ENCODE measurements at places on chromosomes 11 and 22.
A peak's percentile ranks its signal among the peaks of the same experiment; 100 is the strongest.

GRCh38 chr22:44274918-44275630, 37.7 kb downstream of the SHISAL1 start:
- no peak for DNase-seq

DNA sequence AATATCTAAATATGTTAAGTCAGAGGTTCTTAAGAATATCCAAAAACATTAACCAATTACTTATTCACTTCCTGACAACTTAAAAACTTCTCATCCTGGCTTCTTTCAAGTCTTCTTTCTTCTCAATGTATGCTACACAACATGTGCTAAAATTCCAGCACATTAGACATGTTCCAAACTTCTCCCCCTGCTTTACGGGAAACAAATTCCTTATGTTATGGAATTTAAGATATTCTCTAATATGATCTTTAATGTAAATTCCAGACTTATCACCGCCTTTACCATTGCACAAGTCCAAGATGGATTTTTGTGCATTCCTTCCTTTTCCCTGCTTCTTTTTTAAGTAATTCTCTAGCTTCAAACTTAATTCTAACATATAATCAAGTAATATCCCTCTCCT, 964.5 kb upstream of the CHORDC1 start:
- no peak for DNase-seq

DNA sequence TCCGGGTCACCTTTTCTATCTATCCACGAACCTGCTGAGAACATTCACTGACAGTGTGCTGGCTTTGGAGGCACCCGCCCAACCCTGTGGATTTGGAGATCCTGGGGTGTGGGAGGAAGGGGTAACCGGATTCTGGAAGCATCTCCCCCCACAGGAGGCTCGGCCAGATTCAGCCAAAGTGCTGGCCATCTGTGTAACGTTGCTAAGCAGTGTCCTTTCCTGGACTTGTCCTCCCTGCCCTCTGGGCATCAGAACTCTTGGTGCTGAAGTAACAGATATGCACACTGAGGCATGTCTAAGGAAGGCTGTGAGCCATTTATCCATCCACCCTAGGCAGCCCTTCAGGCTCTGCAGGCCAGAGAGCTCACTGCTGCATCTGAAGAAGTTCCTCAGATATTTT, 85.7 kb downstream of the SNX19 start:
- no peak for DNase-seq

GRCh38 chr22:31651664-31652063, 10.4 kb downstream of the PISD start:
- no peak for DNase-seq

DNA sequence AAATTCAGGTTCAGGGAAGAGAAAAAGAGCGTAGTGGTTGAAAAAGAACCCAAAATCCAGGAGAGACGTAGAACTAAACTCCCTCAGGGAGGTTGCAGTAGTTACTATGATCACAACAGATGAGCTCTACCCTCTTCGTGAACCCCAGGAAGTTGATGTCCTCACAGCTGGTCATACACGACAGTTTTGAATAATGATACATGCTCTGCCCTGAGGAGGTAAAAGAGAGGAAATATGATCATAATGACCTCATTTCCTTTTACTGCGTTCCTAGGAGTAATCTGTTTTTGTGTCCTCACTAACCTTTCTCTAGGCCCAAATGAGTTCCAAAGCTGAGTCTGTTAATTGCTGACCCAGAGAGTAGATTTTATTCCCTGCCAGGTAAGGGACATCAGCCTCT, 1.3 kb downstream of the PATE2 start:
- no peak for DNase-seq

DNA sequence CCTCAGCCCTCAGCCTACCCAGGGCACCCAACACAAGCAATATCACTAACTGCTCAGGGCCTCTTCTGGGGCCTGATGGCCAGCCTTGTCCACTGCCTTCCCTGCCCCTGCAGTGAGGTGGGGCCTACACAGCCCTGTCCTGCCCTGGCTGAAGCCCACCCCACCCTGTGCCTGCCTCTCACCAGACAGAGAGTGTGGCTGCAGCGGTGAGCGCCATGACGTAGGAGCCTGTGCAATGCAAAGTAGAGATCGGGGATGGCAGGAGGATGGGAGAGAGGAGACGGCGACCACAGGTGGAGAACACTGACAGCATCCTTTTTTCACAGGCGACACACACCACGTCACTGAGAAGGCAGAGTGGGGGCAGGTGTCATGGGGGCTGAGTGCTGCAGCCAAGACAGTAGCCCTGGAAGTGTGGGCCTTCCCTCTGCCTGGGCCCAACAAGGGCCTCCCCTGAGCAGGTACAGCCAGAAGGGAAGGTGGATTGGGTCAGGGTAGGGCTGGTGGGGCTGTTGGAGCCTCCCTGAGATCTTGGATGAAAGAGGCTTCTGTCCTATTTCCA, 65.3 kb upstream of the CLTCL1 start:
- no peak for DNase-seq

GRCh38 chr22:33296941-33297340, 238.8 kb upstream of the SYN3 start:
- DNase-seq: no peak

GRCh38 chr22:32204040-32204855, 625 bp downstream of the RFPL2 start:
- DNase-seq: peak; percentile 15

GRCh38 chr22:35306350-35306967, 6.8 kb downstream of the TOM1 start:
- DNase-seq: no peak

- DNase-seq: no peak
These were observed 688 bp downstream of the SERPING1 start for GRCh38 chr11:57597916-57598830.

GRCh38 chr11:123480290-123480815, 50.3 kb downstream of the GRAMD1B start:
- no peak for DNase-seq

DNA sequence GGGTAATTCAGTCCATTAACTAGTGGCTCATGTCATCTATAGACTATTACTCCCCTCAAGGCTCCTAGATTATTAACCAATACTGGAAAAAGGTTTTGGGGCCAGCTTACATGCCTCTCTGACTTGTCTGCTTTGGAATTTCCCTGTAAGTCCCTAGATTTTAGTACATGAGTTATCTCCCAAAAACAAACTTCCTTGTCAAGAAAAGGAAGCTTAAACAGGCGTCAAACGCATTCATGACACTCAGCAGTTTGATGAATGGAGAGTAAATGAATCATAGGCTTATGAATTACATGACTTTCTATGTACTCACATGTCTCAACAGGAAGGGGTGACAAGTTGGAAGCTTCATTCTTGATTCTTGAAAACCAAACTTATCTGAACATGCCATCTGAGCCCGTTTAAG, 70.8 kb downstream of the BLID start:
- DNase-seq: no peak

DNA sequence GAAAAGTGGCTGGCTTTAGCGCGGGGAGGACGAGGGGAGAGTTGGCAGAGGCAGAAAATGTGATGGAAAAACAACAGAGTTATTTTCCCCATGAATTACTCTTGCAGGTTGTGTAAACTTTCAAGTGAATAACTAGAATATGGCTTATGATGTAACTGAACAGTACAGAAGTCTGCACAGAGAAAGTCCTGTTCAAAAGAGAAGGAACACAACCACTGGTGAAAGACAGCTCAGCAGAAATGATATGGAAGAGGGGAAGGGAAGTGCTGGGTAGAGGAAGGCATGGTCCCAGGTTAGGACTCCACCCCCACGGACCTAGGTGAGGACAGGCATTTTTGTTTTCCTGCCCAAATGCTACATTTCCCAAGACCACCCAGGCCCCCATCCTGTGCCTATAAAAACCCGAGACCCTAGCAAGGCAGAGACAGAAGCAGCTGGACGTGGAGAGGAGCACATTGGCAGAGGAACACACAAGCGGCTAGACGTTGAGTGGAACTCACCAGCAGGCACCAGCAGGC, 77.7 kb downstream of the MAML2 start:
- DNase-seq: no peak

DNA sequence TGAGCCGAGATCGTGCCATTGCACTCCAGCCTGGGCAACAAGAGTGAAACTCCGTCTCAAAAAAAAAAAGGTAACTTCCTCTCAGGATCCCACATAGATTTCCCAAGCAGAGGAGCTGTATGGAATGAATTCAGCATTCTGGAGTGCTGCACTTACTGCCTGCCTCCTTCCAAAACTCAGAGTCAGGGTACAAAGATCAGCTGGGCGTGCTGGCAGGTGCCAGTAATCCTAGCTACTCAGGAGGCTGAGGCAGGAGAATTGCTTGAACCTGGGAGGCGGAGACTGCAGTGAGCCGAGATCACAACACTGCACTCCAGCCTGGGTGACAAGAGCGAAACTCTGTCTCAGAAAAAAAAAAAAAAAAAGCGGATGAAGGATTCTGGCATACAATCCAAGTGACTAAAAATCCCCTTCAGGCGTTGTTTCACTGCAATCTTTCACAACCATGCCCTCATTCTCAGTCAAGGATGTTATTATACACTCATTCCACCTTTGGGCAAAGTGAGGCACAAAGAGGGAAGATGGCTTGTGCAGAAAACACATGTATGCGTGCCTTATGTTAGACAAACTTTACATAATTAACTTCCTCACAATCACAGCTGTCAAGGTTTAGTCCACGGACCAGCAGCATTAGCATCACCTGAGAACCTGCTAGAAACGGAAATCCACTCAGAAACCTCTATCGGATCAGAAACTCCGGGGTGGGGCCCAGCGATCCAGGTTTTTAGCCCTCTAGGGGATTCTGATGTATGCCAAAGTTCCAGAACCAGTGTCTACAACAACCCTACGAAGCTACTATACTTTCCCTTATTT, 1.1 kb upstream of the NOL12 start:
- DNase-seq: no peak

- no peak for DNase-seq
These were observed 643.6 kb downstream of the ETS1 start for GRCh38 chr11:127943763-127944162.

DNA sequence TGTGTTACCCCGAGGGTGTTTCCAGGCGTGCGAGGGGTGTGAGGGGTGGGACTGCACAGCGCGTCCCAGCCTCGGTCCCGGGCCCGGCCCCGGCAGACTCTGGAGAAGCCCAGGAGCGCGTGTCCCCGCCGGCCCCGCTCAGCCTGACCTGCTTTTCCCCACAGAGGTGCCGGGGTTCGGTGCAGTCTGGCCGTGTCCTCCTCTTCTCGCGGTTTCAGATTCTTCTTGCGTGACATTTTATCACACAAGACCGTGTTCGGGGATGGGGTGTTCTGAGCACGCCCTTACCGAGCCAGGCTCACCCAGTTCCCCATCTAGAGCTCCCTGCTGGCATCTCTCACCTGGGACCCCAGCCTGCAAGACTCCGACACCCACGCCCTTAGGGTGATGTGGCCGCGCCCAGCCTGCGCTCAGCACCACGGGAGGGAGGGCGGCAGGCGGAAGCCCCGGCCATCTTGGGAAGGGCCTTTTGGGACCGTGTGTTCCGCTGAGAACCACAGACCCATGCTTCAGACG, 775.6 kb downstream of the BRD1 start:
- peak; percentile 38 for DNase-seq

DNA sequence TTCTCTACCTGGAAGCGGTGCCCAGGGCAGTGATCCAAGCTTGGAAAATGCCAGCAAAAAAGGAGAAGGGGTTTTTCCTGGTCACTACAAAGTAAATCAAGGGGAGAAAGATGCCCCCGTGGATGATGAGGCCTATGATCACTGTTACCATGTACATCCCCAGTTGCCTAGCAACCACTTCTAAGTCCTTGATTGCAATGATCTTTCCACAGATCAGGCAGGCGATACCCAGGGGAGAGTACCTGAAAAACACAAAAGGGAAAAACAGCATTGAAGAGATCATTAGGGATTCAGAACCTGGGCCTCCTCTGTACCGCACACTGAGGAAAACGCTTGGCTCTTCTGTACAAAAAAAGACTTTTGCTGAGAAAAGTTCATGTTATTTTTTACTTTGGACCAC, 127.1 kb downstream of the SLC1A2 start:
- no peak for DNase-seq

DNA sequence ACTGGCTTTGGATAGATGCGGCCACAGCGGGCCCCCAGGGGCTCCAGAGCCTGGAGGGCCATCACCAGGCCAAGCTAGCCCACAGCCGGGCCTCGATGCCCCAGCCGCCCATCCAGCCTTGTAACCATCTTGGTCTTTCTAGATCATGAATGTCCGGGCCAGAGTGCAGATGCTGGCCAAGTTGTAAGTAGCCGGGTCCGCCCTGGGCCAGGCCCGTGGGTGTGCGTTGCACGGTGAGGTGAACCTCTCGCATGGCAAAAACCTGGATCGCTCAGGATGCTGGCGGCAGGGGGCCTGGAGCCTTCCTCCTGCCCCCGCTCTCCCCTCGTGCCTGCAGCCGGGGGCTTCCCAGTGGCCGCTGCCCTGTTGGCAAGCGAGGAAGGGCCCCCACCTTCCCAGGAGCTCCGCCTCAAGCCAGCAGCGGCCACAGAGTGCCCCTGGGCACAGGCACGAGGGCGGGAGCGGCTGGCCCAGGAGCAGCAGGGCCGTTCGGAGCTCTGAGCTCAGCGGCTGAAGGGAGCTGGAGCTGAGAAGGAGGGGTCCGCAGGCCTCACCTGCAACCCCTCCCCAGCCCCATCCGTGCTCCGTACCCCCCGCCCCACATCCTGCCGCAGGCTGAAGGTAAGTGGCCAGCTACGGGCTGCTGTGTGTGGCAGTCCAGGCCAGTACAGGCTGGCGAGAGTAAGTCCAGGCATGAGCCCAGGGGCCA, 10.9 kb upstream of the MRPL23 start:
- DNase-seq: no peak

DNA sequence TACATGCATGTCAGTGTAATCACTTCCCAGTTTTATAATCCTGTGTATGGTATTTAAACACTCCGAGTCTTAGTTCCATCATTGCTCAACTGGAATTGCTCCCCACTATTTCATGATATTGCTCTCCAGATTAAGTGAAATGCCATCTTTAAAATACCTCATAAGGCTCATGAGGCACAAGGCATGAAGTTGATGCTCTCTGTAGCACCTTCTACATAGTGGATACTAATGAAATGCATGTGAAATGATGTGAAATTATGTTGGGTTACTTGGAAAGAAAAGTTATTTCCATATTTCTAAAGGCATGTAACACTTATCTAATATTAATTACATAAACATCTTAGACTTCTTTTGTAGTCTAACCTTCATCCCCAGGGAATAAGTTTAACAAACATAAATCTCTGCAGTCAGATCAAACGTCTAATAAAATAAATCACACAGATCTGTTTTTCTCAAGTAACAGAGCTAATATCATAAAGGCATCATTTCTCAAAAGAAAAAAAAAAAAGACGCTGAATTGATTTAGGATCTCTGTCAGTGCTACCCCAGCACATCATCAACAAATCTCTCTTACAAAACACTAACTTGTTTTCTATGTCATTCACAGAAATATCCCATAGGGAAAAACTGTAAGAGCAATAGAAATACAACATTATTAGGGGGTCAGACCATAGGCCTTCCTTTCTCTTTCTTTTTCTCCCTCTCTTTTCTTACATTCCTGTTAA, 736.0 kb upstream of the LRRC4C start:
- no peak for DNase-seq
